Motor neuron (in vitro differentiated cells): ENCODE measurements at places on chromosomes 2 and 18. TPM values are rescaled to one million over a fixed set of nuclear protein-coding genes. Genes with fewer than 3 reads are reported as not detected.

GRCh38 chr2:236901956-236902355 is 183.7 kb upstream of the COPS8 start:
- no peak for ATAC-seq

- ATAC-seq: no peak
Measured at GRCh38 chr2:168336786-168337388, 89.5 kb upstream of the STK39 start.

Gene ADAM23
- 15.0 and 18.1 TPM in 2 replicates for total RNA-seq

- ATAC-seq: peak; percentile 3
Measured at GRCh38 chr2:235049069-235049468, 97.3 kb downstream of the SH3BP4 start.

DNA sequence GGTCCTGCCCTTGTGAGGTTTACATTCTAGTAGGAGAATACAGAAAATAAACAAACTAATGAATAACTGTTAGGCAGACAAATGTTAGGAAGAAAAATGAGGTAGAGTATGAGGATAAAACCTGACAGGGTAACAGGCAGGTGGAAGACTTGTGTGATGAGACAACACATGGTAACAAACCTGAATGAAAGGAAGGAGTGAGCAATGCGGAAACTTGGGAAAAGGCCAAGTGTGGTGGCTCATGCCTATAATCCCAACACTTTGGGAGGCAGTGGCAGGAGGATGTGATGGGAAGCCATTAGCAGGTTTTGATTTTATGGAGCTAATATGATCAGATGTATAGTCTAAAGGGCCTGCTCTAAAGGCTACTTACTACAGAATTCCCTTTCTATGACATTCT is 74.2 kb downstream of the INO80D start:
- ATAC-seq: no peak

Gene LMAN2L
- 13.2 and 16.3 TPM in 2 replicates for total RNA-seq

DNA sequence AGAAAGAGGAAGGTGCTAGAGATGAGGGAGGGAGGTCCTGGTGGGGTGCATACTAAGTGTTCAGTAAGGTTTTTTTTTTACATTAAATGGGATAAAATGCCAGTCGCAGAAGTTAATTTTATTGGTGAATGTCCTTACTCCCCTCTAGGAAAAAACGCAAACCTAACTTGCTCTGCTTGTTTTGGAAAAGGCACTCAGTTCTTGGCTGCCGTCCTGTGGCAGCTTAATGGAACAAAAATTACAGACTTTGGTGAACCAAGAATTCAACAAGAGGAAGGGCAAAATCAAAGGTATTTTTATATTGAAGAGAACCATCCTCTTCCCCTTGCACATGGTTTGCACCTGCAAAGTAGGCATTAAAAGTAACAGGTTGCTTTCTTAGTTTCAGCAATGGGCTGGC is 12.7 kb upstream of the IL18R1 start:
- ATAC-seq: no peak

- no peak for ATAC-seq
Measured at GRCh38 chr2:196839574-196839973, 30.4 kb upstream of the C2orf66 start.

GRCh38 chr2:215160081-215160480 is 21.7 kb upstream of the ABCA12 start:
- no peak for ATAC-seq

DNA sequence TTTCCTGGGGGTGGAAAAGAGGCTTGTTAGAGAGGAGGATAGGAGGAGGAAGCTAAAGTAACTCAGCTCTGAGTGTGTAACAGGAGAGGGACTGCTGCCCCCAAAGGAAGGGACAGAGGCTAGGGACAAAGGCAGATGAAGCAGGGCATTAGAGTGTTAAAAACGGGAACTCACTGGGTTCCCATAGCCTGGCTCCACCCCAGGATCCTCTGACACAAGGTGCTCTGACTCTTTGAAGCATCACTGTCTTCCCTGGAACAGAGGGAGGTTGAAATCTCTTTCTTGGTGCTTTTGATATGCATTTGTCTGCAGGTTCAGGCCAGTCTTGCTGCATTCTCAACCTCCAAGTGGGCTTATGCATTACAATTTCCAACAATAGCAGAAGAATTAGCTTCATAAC is 22.9 kb downstream of the IL36A start:
- ATAC-seq: no peak

DNA sequence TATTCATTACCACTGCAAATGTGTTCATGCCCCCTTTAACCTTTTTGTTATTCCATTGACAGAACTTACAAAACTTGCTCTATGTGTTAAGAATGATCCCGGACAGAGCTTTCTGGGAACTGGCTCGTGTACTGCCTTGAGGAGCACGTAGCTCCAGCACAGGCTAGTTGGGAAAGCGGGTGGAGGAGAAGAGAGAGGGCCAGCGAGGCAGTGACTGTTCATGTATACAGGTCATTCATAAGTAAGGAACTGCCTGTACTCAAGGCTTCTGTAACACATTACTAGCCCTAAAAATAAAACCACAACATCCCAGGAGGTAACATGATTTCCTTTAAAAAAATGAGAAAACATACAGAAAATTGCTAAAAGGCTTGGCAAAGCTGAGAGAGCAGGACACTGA is 109.0 kb downstream of the STK39 start:
- peak; percentile 57 for ATAC-seq

DNA sequence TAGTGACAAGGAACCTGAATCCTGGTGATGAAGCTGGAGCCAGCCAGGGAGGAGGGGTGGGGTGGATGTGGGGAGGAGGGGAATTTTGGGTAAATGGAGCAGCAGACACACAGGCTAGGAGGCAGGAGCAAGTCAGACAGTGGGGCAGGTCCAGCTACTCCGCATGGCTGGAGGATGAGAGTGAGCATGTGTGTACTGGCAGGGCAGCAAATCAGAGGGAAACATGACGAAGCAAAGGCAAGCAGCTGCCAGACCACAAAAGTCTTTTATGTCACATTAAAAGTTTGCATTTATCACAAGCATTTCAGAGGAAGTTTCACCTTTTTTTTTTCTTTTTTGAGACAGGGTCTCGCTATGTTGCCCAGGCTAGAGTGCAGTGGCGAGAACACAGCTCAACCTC is 11.9 kb upstream of the KIDINS220 start:
- no peak for ATAC-seq

Gene DYSF
- total RNA-seq: 0.31 and 0.64 TPM in 2 replicates

Gene MDH1B
- total RNA-seq: 19.7 and 20.2 TPM in 2 replicates

GRCh38 chr2:136141510-136142149 is 23.7 kb upstream of the CXCR4 start:
- peak; percentile 27 for ATAC-seq

- ATAC-seq: no peak
Measured at GRCh38 chr2:186734957-186735734, 41.3 kb downstream of the FAM171B start.

- no peak for ATAC-seq
Measured at GRCh38 chr2:114185501-114185900, 256.9 kb upstream of the DPP10 start.

- no peak for ATAC-seq
Measured at GRCh38 chr2:46036929-46037328, 260.3 kb upstream of the EPAS1 start.

- no peak for ATAC-seq
Measured at GRCh38 chr2:165197346-165197745, 6.5 kb downstream of the SCN3A start.

GRCh38 chr2:35080231-35080910 is 1275.2 kb upstream of the CRIM1 start:
- no peak for ATAC-seq

- no peak for ATAC-seq
Measured at GRCh38 chr18:79495591-79496071, 99.9 kb downstream of the NFATC1 start.
